Adrenal gland (tissue), 19 donors: ENCODE measurements at places on chromosomes 7 and 10.
A peak's percentile ranks its signal among the peaks of the same experiment; 100 is the strongest.

DNA sequence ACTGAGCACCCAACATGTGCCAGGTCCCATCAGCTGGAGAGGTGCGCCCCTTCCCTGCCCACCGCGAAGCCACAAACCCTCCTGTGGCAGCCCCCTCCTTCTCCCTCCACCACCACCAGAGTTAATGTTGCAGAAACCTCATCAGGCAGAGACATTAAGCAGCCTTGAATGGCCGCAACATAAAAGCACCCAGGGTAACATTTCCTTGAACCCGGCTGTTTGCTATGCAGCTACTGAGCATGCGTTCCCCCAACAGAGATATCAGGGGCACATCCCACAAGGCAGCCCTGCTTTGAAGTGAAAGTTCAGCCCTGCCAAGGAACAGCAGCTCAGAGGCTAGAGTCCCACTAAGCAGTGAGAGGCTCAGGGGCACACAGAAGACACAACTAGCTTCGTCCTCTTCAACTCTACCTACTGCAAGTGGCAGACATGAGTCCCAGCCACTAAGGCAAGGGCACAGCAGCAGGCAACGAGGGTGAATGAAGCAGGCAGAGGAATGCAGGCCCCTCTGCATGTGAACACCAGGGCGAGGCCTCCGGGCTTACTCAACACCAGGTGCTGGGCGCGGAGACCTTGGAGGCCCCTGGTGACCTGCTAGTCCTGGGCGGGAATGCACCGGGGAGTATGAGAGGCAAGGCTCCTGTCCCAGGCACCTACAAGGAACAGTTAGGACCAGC lies 107.4 kb downstream of the SLIT1 start:
- DNase-seq, result no peak

GRCh38 chr7:28768577-28769147 lies 189.5 kb downstream of the TRIL start:
- no peak for DNase-seq

- no peak for DNase-seq
These were observed 145.3 kb downstream of the BTAF1 start for GRCh38 chr10:92068900-92069299.

- DNase-seq, result no peak
These were observed 15.7 kb downstream of the TMEM106B start for GRCh38 chr7:12226756-12227155.

GRCh38 chr7:36661135-36661840 lies 63.0 kb downstream of the AOAH start:
- no peak for DNase-seq

DNA sequence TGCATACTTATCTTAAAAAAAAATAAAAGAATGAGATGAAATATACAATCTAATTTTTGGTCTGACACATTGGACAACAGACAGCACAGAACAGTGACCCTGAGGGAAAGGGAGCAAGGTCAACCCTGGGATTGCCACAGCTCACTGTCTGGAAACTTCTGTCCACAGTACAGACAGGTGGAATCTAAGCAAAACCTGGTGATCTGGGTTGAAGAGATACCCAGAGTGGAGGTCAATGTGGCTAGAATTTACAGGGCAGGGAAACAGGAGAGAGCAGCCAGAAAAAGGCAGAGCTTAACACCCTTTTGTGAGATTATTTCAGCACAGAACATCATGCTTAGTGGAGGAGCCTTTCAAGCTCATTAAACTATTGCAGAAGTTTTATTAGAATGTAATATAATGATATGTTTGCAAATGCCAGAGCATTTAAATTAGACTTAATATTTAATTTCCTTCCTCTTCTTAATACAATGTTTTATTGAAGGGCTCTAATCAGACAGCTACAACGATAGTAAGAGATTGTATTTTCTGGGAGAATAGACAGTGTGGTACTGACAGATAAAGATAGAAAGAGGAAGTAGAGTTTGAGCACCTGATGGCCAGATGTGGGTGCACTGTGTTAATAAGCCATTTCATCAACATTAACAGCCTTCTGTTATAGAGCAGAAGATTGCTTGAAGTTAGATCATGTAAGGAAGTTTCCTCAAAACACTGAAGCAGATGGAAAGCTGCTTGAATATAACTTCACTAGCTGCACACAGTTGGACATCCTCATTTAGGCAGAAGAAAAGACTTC lies 309.4 kb downstream of the HGF start:
- DNase-seq, result no peak

DNA sequence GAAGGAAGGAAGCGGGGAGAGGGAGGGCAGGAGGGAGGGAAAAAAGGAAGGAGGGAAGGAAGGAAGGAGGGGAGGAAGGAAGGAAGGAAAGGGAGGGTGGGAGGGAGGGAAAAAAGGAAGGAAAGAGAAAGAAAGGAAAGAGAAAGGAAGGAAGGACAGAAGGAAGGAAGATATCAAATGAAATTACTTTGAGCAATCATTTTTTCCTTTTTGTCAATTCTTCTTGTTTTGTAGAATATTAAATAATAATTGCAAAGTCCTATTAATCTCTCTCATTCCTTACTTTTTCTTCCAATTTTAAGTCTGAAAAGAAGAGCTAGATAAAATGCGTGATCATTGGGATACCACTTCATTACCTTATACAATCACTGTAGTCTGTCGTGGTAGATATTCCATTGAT lies 117.5 kb downstream of the PLXDC2 start:
- no peak for DNase-seq

DNA sequence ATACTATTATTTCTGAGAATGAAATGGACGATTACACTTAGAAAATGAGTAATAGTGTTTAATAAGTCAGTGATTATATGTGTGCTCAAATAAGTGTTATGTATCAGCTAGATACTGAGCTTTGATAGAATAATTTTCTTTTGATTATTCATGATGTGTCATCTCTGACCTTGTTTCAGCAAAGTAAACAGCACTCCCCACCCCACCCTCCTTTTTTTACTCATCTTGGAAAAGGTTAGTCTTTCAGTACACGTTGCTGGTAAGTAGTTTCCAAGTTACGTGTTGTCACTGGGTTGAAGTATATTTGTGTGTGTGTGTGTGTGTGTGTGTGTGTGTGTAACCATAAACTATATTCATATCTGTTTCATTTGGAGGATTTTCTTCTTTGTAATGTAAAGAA lies 84.1 kb downstream of the GNAI1 start:
- no peak for DNase-seq

DNA sequence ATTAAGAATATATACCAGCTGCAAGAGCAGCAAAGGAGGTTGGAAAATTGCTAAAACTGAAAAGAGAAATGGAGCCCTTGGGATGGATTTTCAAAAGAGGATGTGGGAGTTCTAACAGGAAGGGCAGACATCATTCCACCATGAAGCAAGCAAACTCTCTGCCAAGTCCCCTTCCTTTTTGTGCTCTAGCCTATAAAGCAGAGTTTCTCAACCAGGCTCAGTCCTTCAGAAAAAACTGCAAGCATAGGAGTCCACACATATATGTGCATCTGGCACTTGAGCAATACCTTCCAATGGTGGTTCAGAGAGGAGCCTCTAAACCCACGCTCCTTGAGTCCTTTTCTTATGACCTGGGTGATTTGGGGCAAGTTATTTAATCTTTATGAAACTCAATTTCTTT lies 98.6 kb upstream of the MKX start:
- peak; percentile 22 for DNase-seq

DNA sequence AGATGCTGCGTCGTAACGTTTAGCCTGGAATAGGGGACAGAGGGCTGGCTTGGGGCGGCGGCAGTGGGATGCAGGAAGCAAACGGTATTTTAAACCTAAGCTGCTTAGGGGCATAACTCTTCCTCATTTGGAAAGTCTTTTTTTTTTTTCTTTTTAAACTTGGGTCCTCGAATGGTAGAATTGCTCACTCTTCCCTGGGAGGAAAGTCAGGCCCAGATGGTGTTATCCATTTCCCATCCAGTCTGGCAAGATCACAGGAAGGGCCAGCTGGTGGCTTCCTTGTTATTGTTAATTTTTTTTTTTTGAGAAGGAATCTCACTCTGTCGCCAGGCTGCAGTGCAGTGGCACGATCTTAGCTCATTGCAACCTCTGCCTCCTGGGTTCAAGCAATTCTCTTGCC lies 56.6 kb downstream of the TMEM209 start:
- no peak for DNase-seq

GRCh38 chr7:37393476-37393875 lies 55.2 kb downstream of the ELMO1 start:
- DNase-seq, result no peak

DNA sequence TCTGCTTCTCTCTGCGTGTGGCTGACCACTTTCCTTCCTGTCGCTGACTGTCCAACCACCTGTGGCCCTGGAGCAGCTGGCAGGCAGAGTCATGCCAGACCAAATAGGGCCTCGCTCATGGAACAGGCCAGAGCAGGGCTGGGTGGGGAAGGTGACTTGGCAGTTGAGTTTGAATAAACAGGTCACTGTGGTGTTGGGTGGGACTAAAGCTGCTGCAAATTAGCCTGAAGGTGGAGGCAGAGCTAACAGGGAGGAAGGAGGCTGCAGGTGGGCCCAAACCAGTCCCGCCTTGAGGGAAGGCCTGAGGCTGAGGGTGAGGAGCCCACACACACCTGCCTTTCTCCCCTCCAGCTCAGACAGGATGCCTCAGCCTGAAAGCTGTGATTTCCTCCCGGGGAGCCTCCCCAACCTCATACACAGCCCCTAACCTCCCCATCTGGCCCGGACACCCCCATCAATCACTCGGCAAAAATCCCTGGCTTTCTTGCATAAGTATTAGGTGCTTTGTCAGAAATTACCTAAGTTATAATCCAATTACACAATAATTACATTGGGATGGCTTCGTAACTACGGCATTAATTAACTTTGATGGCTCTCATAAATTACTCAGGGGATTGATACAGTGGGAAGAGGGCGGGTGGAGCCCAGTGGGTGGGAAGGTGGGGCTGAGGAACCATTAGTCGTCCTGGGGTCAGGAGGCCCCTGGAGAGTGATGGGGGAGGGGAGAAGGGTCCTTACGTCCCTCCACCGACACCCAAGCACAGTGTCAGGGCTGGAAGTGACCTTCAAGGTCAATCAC lies 97.7 kb upstream of the PCBD1 start:
- no peak for DNase-seq
